ENCODE measurements at places on chromosomes 2 and 18.

GRCh38 chr2:216508229-216508628, 9.6 kb downstream of the RPL37A start:
- DNase-seq, result no peak

- DNase-seq, result no peak
Measured at GRCh38 chr2:232214053-232214452, 164.5 kb upstream of the ALPP start.

GRCh38 chr18:63187791-63188460, 131.6 kb downstream of the BCL2 start:
- DNase-seq, result no peak

DNA sequence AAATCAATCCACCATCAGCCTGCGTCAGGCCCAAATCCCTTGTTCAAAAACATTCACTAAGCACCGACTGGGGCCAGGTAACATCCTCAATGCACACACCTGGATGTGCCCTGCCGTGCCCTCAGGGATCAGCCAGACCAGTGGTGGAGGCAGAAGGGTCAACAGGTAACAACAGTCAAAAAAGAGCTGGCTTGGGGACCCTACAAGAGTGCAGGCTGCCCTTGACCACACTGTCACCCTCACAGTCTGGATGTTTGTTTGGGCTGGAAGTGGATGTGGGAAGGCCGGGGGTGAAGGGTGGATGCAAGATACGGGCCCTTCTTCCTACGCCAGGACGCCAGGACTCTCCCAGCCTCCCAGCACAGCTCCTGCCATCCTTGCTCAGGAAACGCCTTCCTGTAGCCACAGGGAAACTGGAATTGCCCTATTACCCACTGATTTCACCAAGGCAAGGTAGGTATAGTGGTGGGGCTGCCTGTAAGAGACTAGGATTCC, 2.7 kb downstream of the BIN1 start:
- no peak for DNase-seq

GRCh38 chr2:190180313-190181122, 118.0 kb upstream of the MSTN start:
- DNase-seq, result peak; percentile 28

DNA sequence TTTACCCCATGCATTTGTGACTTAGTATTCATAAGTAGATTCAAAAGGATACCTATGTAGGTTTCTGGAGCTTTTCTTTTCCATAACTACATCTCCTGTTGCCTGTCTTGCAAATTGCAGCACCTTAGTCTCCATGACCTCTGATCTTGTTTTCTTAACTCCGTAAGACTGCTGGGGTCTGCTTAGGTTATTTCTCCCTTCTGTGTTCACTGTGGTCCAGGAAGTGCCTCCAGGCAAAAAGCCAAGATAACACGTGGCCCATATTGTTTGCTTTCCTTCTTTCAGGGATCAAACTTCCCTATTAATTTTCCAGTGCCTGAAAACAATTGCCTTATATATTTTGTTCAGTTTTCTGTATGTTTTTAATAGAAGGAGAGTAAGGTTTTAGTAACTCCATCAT, 86.4 kb downstream of the GCA start:
- DNase-seq, result peak; percentile 39

All from NCI-H1105 (cell line).